HFFc6 (cell line): ENCODE measurements at places on chromosomes 4 and X.

DNA sequence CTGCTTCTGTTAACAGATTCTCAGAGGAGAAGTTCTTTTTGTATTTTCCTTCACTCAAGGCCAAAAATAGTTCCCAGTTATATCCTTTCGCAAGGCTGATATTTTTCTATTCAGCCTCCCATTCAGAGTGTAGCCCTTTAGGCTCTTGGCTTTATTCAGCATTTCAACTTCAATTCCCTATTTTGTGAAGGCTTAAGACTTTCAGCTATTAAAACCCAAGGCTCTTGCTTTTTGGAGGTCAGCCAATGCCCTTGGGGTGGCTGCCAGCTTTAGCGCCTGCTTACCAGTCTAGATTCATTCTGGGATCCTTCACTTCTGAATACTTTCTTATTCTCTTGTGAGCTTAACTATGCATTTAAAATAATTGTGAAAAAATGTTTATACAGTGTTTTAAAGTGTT, 57.3 kb upstream of the ADGRA3 start:
- H3K4me1 ChIP-seq = no peaks in the 10 kb centered on the region
- H3K36me3 ChIP-seq = no peaks in the 10 kb centered on the region
- H3K27ac ChIP-seq = no peak overlapping the region
- H3K27me3 ChIP-seq = no peaks in the 10 kb centered on the region; the same call in none of the 2 replicates
- DNase-seq = no peak
- H3K4me3 ChIP-seq = no peak overlapping the region

- no peaks in the 10 kb centered on the region for H3K36me3 ChIP-seq
- H3K4me1 ChIP-seq = no peaks in the 10 kb centered on the region
- DNase-seq = no peak
- no peak overlapping the region for H3K27ac ChIP-seq
- H3K4me3 ChIP-seq = no peak overlapping the region
Observed at GRCh38 chrX:136941396-136942337, 61.1 kb upstream of the RBMX start.

- no peak for DNase-seq
- H3K4me3 ChIP-seq = no peak overlapping the region
- no peaks in the 10 kb centered on the region for H3K36me3 ChIP-seq
- no peaks in the 10 kb centered on the region for H3K4me1 ChIP-seq
Observed at GRCh38 chr4:112881842-112882241, 167.6 kb upstream of the ANK2 start.

GRCh38 chr4:15996773-15997172, 33.8 kb upstream of the FGFBP2 start:
- no peak overlapping the region for H3K27ac ChIP-seq
- H3K27me3 ChIP-seq = peaks cover 24% of the 10 kb centered on the region
- H3K4me1 ChIP-seq = peaks cover 6% of the 10 kb centered on the region
- H3K4me3 ChIP-seq = no peak overlapping the region

DNA sequence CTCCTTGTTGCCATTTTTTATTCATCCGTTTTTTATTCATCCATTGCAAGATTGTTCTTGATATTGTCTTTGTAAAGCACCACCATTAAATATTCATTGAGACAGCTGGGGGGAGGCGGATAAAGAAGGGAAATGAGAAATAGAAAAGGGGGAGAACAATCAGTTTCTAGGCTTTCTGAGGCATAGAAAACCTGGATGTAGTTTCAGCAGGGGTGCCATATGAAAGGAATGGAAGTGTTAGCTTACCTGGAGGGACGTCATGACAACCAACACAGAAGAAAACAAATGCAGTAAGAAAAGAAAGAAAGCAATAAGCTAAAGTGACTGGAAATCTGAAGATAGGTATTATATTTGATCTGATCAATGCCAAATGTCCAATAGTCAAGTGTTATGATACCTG, 276.1 kb downstream of the GASK1B start:
- no peaks in the 10 kb centered on the region for H3K4me1 ChIP-seq
- no peak overlapping the region for H3K27ac ChIP-seq
- DNase-seq = no peak
- no peaks in the 10 kb centered on the region for H3K27me3 ChIP-seq
- H3K4me3 ChIP-seq = no peak overlapping the region
- no peaks in the 10 kb centered on the region for H3K36me3 ChIP-seq

DNA sequence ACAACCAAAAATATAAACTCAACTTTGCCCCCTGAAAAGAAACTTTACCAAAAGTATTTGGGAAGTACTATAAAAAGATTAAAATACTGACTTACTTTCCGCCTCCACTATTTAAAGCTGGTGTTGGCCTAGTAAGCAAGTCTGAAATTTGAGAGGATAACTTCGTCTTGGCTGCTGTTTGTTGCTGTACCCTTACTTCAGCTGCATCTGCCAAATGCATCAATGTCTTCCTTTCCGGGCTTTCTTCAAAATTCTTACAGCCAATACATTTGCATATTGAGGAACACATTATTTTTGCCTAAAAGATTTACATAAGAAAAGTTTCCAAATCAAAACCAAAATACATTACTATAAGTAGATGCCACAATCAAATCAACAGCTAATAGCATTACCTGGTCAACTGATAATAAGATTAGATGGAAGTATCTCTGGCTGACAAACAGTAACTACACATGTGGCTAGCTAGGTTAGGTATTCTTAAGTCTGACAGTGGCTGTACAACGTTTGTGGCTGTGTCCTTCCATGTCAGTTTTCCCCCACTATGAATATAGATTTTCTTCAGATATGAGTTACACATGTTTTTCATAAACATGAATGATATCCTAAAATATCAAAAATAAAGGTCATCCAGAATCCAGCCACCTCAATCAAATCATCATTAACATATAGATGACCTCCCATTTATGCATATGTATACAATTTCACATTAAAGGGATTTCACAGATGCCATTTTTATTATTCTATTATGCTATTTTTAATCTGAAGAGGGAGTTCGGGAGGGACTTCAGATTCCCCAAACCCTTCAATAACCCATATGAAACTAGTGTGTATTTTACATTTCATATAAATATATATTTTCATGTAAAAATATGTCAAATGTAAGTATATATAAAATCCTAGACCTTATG, 30.6 kb downstream of the THAP9 start:
- no peaks in the 10 kb centered on the region for H3K27me3 ChIP-seq
- no peak overlapping the region for H3K4me3 ChIP-seq
- H3K4me1 ChIP-seq = no peaks in the 10 kb centered on the region
- DNase-seq = no peak
- H3K27ac ChIP-seq = no peak overlapping the region

- H3K27me3 ChIP-seq = no peaks in the 10 kb centered on the region; the same call in 1 of the 2 replicates
- H3K36me3 ChIP-seq = peaks cover 14% of the 10 kb centered on the region; the same call in 1 of the 2 replicates
- peak; percentile 22 for DNase-seq
- H3K4me1 ChIP-seq = peaks cover 37% of the 10 kb centered on the region
- H3K27ac ChIP-seq = peak overlapping the region; percentile 95
Observed at GRCh38 chrX:10103023-10103422, 53.8 kb upstream of the CLCN4 start.

DNA sequence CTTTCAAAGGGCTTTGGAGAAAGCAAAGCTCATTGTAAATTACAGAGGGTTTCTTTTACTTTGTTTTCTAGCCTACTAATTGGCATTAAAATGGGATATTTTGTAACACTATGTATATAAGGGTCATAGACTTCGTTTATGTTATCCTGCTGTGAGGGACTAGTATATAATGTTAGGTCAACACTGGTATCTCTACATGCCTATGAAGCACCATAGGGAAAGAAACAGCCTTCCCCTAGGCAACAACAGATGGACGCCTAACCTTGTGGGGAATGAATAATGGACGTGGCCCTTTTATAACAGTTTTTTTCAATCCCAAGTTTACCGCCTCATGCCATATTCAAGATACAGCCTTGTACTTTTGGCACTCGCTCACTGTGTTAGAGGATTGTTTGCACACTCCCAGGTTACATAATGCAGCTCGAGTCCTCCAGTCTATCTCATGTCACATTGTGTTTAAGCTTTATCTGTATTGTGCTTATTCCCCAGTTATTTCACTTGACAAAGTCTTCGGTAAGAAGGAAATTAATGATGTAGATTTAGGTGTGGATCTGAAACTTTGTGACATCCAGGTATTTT, 711.0 kb downstream of the RPA4 start:
- no peak overlapping the region for H3K4me3 ChIP-seq
- no peak for DNase-seq
- H3K27ac ChIP-seq = no peak overlapping the region

GRCh38 chr4:31071508-31072486, 351.6 kb downstream of the PCDH7 start:
- H3K27ac ChIP-seq = no peak overlapping the region
- H3K4me1 ChIP-seq = no peaks in the 10 kb centered on the region
- DNase-seq = no peak
- H3K4me3 ChIP-seq = no peak overlapping the region
- no peaks in the 10 kb centered on the region for H3K36me3 ChIP-seq
- H3K27me3 ChIP-seq = no peaks in the 10 kb centered on the region

GRCh38 chr4:176814770-176815169, 22.0 kb upstream of the VEGFC start:
- DNase-seq = peak; percentile 68
- no peaks in the 10 kb centered on the region for H3K27me3 ChIP-seq
- peaks cover 83% of the 10 kb centered on the region for H3K4me1 ChIP-seq
- H3K4me3 ChIP-seq = peak overlapping the region; percentile 79

DNA sequence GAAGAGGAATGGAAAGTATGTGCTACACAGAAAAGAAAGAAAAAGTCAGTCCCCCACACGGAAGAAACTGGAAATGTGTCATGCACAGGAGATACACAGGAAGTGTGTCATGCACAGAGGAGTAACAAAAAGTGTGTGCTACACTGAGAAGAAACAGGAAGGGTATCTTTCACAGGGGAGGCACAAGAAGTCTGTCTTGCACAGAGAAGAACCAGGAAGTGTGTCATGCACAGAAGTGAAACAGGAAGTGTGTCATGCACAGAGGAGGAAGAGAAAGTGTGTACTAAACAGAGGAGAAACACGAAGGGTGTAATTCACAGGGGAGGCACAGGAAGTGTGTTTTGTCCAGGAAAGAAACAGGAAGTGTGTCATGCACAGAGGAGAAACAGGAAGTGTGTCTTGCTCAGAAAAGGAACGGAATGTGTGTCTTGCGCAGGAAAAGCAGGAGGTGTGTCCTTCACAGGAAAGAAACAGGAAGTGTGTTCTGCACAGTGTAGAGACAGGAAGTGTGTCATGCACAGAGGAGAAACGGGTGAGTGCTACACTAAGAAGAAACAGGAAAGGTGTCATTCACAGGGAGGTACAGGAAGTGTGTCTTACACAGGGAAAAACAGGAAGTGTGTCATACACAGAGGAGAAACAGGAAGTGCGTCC, 527.2 kb upstream of the PRKX start:
- no peak overlapping the region for H3K27ac ChIP-seq
- H3K4me1 ChIP-seq = no peaks in the 10 kb centered on the region
- H3K4me3 ChIP-seq = no peak overlapping the region
- no peaks in the 10 kb centered on the region for H3K36me3 ChIP-seq

GRCh38 chr4:23937173-23937572, 47.3 kb upstream of the PPARGC1A start:
- H3K4me3 ChIP-seq = no peak overlapping the region
- DNase-seq = no peak
- H3K36me3 ChIP-seq = no peaks in the 10 kb centered on the region
- no peak overlapping the region for H3K27ac ChIP-seq
- no peaks in the 10 kb centered on the region; the same call in 1 of the 2 replicates for H3K27me3 ChIP-seq
- H3K4me1 ChIP-seq = no peaks in the 10 kb centered on the region

DNA sequence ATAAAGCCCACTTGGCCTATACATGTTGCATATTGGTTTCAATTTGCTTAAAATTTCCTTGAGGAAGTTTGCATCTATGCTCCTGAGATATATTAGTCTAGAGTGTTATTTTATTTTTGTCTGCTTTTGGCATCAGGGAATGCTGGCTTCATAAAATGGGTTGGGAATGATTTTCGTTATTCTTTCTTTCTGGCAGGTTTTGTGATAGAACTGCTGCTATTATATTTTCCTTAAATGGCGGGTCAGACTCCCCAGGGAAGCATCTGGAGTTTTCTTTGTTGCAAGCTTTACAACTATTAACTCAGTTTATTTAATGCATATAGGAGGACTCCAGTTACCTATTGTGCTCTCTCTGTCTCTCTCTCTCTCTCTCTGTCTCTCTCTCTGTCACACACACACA, 82.0 kb upstream of the WDR17 start:
- H3K36me3 ChIP-seq = no peaks in the 10 kb centered on the region
- no peak for DNase-seq
- no peaks in the 10 kb centered on the region for H3K4me1 ChIP-seq
- no peak overlapping the region for H3K27ac ChIP-seq
- H3K4me3 ChIP-seq = no peak overlapping the region

- H3K4me3 ChIP-seq = no peak overlapping the region
- no peaks in the 10 kb centered on the region for H3K27me3 ChIP-seq
- no peaks in the 10 kb centered on the region for H3K36me3 ChIP-seq
- H3K4me1 ChIP-seq = peaks cover 24% of the 10 kb centered on the region
- DNase-seq = no peak
Observed at GRCh38 chr4:119693126-119693525, 64.5 kb upstream of the PDE5A start.

DNA sequence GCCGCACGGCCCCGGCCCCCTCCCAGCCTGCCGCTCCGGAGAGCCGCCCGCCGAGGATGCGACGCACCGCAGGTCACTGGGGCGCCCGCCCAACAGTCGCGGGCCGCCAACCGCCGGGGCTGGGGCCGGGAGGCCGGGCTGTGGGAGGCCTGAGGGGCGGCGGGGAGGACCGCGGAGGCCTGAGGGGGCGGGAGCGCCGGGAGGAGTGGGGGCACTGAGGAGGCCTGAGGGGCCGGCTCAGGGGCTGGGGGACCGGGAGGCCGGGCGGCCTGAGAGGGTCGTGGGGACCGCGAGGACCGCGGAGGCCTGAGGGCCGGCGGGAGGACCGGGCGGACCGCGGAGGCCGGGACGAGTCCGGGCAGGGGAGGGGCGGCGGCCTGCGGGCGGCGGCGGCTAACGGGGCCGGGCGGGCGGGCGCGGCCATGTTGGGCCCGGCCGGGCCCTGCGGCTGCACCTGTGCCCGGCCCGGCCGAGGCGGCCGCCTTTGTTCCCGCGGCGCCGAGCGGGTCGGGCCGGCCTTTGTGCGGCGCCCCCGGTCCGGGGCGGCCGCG, 353 bp downstream of the NSD2 start:
- H3K27ac ChIP-seq = no peak overlapping the region
- DNase-seq = no peak
- H3K4me1 ChIP-seq = peaks cover 42% of the 10 kb centered on the region
- H3K36me3 ChIP-seq = peaks cover 13% of the 10 kb centered on the region; the same call in 1 of the 2 replicates

GRCh38 chrX:2584251-2585157, 83.7 kb upstream of the DHRSX start:
- no peak for DNase-seq
- H3K4me1 ChIP-seq = peaks cover 7% of the 10 kb centered on the region
- peaks cover 34% of the 10 kb centered on the region for H3K27me3 ChIP-seq
- H3K27ac ChIP-seq = no peak overlapping the region

GRCh38 chr4:113404167-113404571, 354.7 kb downstream of the ANK2 start:
- H3K27me3 ChIP-seq = no peaks in the 10 kb centered on the region; the same call in 1 of the 2 replicates
- H3K4me3 ChIP-seq = no peak overlapping the region
- no peak overlapping the region for H3K27ac ChIP-seq
- no peaks in the 10 kb centered on the region for H3K4me1 ChIP-seq
- no peak for DNase-seq

DNA sequence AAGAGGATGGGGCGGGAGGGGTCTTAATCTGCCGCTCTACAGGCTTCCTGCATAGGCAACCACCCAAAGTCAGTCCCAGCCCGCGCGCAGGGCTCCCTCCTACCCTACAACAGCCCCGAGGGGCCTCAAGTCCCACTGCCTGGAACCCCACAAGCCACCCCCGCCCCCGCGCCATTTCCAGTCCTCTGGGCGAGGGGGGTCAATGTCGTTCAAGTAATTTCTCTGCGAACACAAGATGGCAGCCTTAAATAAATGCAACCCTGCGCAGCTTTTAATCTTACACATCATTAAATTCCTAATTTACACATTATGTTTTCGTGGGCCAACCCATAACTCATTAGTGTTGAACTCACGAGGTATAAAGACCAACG, 92.9 kb downstream of the BCOR start:
- H3K36me3 ChIP-seq = no peaks in the 10 kb centered on the region
- no peak overlapping the region for H3K4me3 ChIP-seq
- H3K27ac ChIP-seq = no peak overlapping the region
- no peak for DNase-seq
- H3K27me3 ChIP-seq = peaks cover 14% of the 10 kb centered on the region
